ENCODE measurements at places on chromosomes 3 and 15.
A peak's percentile ranks its signal among the peaks of the same experiment; 100 is the strongest.

DNA sequence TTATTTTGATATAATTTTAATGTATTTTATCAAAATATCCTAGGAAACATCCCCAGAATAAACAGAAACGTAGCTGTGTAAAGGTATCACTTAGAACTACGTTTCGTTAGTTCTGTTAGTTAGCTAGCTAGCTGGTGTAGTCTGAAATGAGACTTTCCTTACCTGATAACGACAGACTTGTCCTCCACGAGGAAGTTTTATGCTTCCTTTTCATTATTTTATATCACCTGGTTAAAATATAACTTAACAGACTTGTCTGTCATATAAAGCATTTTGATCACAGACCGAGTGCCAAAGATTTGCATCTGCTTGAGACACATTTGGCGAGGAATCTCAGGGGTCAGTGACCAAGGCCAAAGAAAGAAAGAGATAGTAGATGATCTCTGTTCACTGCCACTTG, 829.5 kb downstream of the VGLL3 start:
- DNase-seq = no peak

- no peak for DNase-seq
Observed at GRCh38 chr3:37668431-37668817, 193.3 kb upstream of the CTDSPL start.

DNA sequence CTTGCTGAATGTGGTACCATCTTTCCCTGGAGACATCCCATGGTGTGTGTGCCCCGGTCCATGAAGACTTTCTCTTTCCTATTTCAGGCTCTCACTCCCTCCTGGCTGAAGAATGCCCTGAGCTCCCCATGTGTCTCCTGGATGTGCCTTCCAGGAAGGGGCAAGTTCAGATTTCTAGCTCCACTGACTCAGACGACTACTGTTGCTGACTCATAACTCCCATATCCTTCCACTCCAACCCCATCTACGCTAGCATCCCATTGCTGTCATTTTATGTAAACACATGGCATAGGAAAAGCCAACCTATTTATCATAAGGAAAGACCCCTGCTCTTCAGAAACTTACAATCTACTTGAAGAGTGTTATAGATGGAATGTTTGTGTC, 95.0 kb downstream of the ADCY5 start:
- DNase-seq = peak; percentile 57

GRCh38 chr3:177574222-177574856, 377.1 kb upstream of the TBL1XR1 start:
- DNase-seq = peak; percentile 92
